CD8-positive, alpha-beta memory T cell (primary cell): ENCODE measurements at places on chromosomes 11 and 22. TPM values are rescaled to one million over a fixed set of nuclear protein-coding genes. Genes with fewer than 3 reads are reported as not detected.

Gene DDI1
- total RNA-seq = not detected

Gene PICALM
- 95.2 TPM for total RNA-seq

Gene TMPRSS13
- total RNA-seq = 1.5 TPM

Gene NPAS4
- not detected for total RNA-seq

Gene BLID
- not detected for total RNA-seq

Gene HTR3B
- not detected for total RNA-seq

Gene SMIM35
- 0.63 TPM for total RNA-seq

Gene TECTA
- 0.29 TPM for total RNA-seq

Gene MAPK1
- total RNA-seq = 134 TPM

Gene MAPK8IP1
- total RNA-seq = 0.98 TPM
